ENCODE measurements at places on chromosomes 7 and 10.
A peak's percentile ranks its signal among the peaks of the same experiment; 100 is the strongest.

- no peak for DNase-seq
These were observed 14.4 kb downstream of the WEE2 start for GRCh38 chr7:141722529-141722928.

DNA sequence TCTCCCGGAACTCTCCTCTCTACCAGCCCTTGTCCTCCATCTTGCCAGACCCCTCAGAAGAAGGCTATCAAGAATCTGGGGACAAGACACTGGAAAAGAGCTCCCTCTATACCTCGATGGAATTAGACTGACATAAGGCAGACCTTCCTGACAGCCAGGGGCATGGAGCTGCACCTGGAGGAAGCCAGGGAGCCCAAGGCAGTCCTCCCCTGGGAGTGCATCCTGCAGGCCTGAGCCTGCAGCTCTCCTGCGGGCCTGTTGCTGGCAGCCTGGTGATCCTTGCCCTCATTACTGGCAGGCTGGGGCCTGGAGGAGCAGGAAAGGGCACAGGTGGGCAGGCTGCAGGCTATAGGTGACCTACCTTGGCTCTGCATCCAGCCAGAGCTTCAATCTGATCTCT, 323.4 kb downstream of the GRID1 start:
- DNase-seq, result no peak

DNA sequence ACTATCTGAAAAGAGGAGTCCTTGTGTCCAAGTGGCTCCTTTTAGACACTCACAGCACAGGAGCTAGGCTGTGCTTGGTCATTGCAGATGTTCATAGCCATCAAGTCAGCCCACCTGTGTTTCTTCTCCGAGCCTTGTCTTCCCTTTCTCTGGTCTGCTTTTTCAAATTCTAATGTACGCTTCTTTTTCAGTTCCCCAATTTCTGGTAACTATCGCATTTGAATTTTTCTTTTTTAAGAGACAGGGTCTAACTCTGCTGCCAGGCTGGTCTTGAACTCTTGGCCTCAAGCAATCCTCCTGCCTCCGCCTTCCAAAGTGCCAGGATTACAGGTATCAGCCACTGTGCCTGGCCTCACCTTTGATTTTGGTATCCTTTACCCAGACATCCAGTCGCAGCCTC, 18.9 kb downstream of the APBB1IP start:
- DNase-seq, result no peak

GRCh38 chr10:86413046-86413728, 46.6 kb upstream of the GRID1 start:
- no peak for DNase-seq

GRCh38 chr7:106775552-106775936, 89.5 kb upstream of the PIK3CG start:
- DNase-seq, result no peak

- DNase-seq, result no peak
These were observed 49.2 kb upstream of the MGMT start for GRCh38 chr10:129417870-129418269.

GRCh38 chr10:86592413-86592812, 61.9 kb upstream of the OPN4 start:
- DNase-seq, result no peak

DNA sequence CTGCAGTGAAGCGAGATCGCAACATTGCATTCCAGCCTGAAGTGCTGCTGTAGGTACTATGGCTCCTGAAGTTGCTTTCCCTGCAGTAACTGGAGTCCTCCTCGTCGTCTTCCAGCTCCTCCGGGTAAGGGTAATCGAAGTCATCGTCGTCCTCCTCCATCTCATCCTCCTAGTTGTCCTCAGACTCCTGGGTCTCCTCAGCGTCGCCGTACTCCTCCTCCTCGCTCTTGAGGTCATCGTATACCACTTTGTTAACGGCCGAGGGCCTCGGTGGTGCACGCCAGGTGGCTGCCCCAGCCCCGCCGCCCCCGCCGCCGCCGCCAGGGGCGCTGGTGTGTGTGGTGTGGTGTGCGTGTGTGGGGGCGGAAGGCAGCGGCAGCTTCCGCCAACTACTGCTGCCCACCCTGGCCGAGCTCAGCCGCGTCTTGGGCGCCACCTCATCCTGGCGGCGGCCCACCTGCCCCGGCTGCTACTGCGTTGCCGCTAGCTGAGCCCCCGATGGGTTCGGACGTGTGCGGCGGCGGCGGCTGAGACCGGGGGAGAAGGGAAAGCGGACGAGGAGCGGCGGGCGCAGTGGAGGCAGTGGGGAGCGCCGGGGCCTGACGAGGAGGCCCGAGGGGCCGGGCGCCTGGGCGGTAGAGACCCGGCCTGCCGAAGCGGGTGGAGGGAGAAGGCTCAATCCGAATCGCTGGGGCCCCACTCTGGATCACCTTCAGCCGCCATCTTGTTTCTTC, 11.8 kb upstream of the ACBD5 start:
- DNase-seq, result peak; percentile 69

GRCh38 chr7:954330-955238, at the start of gene ADAP1:
ADAP1 (minus strand) TSS chr7:954680; CDS start chr7:954477, 203 bp downstream.
- DNase-seq, result peak; percentile 37

DNA sequence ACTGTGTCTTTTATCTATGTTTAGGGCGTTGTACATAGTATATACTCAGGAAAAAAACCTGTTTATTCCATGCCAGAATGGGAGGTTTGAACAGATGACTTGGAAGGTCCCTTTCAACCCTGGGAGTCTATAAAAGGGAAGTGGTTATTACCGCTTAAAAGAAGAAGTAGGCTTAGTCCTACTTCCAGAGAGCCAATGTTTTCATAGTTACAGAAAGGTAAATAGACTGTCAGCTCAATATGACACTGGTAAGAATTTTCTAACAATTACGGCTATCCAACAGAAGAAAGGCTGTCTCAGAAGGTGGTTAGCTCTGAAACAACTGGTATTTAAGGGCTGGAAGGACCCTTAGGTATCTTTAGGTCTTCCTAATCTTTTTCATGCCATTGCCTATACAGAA, 1.1 kb upstream of the TFAM start:
- no peak for DNase-seq

DNA sequence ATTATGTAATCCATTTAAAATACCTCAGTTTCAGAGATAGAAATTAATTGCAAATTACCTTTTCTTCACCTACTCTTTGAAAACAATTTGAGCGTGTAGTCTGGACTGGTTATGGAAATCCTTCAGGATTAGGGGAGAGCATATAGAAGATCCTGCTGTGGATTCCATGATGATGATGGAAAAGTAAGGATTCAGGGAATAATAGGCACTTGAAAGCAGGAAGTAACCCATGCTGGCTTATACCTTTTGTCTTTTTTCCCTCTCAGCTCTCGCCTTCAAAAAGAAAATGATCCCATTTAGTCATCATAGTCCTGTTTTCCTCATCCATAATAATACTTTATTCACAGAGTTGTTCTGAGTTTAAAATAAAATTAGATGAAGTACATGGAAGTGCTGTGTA, 4.4 kb downstream of the HBP1 start:
- DNase-seq, result no peak

DNA sequence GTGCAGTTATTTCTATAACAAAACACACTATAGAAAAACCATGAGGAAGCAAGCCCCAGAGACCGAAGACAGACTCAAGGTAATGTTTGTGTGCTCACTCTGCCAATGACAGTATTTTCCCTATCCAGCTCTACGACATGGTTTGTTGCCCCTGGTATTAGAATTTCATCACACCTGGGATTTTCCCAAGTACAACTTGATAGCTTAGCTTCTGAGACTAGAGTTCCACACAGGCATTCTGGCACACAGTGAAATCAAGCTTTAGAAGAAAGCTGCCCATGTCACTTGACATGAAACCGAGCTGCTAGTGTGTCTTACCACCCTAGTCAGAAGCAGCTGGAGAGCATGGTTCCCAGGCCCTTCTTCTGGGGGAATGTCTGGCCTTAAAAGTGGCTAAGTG, 44.1 kb upstream of the AKR1E2 start:
- no peak for DNase-seq

DNA sequence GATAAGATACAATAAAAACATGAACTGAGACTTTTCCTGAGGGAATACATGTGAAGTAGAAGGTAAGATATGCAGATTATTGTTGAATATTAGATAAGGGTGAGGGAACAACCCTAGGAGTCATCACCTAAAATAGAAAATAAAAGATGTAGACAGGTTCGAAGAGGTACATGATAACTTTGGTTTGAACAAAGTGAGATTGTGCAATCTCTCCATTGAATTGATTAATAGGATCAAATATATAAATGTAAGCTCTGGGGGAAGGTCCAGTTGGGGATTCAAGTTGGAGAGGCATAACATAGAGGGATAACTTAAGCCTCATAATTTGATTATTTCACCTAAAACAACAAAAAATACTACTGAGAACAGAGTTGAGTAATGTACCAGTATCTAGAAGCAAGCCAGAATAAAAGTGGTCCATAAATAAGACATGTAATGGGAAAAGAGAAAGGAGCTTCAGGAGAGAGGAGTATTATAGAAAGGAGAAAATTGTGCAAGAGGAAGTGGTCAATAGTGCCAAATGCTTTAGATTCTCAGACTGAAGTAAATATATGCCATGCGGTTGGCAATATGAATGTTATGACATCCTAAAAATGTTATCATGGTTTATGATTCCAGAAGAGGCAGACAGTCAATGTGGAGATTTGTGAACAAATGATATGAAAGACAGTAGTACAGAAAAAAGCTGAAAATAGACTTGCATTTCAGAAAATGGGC, 282.3 kb upstream of the CHRM2 start:
- DNase-seq, result no peak

DNA sequence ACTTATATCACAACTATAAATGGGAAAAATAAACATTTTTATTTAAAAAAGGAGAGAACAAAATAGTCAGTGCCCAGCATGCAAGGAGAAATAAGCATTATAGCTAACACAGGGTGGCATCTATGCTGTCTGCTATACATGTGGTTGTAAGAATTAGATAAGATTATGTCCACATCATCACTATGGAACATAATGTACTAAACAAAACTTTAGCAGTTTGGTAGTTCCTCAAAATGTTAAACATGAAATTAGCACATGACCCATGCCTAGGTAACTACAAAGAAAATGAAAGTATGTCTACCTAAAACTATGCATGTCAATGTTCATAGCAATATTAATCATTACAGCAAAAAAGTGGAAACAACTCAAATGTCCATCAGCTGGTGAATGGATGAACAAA, 28.7 kb upstream of the RUFY2 start:
- DNase-seq, result no peak

DNA sequence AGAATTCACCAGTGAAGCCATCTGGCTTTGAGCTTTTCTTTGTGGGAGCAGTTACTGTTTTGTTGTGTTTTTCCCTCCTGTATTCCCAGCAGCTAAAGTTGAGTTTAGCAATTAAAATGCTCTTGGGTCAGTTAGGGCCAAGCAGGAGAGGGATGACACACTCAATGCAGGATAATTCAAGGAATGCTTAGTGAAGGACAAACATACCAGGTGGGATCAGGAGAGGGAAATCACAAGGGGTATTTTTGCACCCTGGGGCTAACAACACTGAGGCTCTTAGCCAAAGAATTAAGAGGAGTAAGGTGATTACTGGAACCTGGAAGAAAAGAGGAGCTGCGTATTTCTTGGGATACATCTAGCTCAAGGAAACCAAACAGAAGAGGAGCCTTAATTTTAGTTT, 82.4 kb upstream of the KCND2 start:
- DNase-seq, result no peak

- no peak for DNase-seq
These were observed 759 bp downstream of the NUDT1 start for GRCh38 chr7:2242541-2243429.

DNA sequence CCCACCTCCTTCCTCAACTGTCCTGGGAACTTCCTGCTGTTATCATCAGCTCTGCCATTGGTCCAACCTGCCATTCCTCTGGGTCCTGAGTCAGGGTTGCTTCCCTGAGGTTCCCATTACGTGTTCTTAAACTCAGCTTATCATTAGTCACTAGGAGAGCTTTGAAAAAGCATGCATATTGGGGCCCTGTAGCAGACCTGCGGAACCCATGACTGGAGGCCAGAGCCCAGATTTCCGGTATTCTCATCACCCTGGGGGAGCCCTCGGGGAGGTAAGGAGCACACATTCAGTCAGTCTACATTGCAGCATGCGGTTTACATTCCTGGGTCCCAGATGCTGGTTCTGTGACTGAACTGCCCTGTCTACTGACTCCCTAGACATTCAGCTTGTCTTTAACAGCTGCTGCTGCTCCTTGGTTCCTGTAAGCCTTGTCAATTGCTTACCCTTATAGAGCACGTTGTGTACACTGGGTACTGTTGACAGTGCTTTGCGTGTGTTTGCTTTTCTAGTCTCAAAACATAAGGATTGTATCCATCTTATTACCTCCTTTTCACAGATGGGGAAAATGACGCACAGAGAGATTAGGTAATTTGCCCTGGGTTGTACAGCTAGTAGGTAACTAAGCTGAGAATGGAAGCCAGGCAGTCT, 12.8 kb downstream of the CDHR3 start:
- DNase-seq, result no peak

DNA sequence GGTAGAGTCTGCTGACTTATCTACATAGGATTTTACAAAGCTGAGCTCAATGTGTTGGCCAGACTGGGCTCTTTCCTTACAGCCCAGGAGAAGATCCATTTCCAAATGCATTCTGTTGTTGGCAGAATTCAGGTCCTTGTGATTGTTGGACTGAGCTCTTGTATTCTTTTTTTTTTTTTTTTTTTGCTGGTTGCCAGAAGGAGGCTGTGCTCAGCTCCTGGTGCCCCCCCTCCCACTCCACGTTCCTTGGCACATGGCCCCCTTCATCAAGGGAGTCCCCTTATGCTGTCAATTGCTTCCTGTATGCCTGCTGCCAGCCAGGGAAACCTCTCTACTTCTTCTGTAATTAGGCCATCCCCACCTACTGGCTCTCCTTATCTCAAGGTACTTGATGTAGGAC, 518.1 kb upstream of the AKR1E2 start:
- DNase-seq, result no peak

DNA sequence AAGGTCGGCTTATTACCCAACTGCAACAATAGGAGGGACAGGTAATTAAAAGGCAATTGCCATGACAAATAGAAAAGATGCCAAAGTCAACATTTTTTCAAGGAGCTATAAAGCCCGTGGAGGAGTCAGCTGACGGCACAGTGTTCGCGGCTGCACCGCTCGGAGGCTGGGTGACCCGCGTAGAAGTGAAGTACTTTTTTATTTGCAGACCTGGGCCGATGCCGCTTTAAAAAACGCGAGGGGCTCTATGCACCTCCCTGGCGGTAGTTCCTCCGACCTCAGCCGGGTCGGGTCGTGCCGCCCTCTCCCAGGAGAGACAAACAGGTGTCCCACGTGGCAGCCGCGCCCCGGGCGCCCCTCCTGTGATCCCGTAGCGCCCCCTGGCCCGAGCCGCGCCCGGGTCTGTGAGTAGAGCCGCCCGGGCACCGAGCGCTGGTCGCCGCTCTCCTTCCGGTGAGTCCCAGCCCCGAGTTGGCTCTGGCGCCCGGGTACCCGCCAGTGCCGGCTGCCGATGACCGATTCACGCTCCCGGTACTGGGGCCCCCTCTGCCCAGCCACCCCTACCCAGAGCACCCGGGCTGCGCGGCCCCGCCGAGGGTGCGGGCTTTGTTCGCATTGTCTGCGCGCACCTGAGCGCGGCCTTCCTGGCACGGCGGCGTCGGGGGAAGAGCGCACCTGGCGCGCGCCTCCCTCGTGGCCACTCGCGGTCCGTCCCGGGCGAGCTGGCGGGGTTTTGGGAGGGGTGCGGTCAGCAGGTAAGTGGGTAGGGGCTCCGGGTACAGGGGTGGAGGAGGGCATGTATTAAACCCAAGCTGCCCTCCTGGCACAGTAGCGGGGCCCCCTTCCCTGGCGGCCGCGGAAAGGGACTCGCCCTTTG, at the start of gene VWA2:
Gene VWA2 (plus strand): TSS at position 138 of the 877 bp plus-strand sequence. CDS start 9,460 bp downstream, outside the sequence.
- no peak for DNase-seq
